ENCODE measurements at places on chromosomes 13 and 19.
A peak's percentile ranks its signal among the peaks of the same experiment; 100 is the strongest.

DNA sequence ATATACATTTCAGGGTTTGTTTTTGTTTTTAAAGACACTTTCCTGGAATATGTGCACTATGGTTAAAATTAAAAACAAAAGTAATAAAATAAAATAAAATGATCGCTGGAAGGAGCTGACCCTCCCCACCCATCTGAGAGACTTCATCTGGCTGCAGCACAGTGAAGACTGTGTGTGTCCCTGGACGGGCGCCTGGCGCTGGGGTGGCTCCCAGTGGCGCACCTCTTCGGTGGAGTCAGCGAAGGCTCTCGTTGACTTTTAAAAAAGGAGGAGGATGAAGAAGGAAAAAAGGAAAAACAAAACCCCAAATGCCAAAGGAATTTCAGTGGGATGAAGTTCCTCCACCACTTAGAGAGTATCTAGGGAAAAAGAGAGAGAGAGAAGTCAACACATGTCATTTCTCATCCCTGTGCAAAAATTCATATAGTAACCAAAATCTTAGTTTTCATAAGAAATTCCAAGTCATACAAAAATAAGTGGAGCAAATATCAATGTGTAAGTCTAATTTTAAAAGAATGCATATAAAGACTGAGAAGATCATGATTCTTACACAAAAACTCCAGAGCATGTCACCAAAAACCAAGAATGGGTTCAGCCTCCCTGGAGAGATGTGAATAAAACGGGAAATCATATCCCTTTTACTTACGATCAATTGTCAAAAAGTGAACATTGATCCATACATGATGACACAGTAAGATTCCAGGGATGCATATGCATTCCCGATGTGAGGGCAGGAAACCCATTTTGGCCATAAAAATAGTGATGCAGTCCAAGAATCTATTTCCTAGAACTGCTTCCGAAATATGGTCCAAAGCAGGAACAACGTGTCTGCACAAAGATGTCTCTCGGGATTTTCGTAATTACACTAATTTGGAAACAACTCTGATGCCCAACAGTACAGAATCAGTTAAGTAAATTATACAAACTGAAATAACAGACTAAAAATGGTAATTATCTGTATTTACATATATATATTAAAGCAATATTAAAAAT, 123.8 kb downstream of the STK24 start:
- peak; percentile 34 for DNase-seq

GRCh38 chr13:22090106-22090505, 419.2 kb downstream of the FGF9 start:
- no peak for DNase-seq

DNA sequence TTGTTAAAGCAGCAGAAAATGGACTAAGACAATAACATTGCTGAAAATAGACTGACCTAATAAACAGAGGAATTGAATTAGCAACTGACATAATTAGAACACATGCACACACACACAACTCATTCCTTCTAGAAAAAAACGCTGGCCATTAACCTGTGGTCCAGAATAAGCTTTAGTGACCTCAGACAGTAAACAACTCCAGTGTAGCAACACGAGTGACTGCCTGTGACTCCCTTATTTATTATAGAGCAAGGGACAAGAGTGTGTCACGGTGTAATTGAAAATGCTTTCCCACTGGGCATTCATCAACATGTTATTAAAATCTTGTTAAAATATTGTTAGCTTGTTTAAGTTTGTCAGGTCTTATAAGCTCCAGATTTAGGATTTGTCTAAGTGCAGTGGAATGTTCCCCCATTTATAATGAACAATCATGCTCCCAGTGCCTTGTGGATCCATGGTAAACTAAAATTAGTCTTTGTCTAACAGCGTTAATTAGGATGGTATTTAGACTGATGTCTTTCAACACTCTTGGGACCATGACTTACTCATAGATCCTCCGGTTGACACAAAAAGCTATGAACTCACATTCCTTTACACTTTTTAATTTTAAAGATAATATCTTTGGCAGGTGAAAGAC, 111.7 kb upstream of the IRS2 start:
- no peak for DNase-seq

GRCh38 chr19:12485052-12485416, 418 bp upstream of the ZNF709 start:
- no peak for DNase-seq

- peak; percentile 62 for DNase-seq
Measured at GRCh38 chr13:22801402-22802003, 379.3 kb upstream of the SGCG start.

- DNase-seq: no peak
Measured at GRCh38 chr19:18775586-18776287, 15.4 kb downstream of the COMP start.

DNA sequence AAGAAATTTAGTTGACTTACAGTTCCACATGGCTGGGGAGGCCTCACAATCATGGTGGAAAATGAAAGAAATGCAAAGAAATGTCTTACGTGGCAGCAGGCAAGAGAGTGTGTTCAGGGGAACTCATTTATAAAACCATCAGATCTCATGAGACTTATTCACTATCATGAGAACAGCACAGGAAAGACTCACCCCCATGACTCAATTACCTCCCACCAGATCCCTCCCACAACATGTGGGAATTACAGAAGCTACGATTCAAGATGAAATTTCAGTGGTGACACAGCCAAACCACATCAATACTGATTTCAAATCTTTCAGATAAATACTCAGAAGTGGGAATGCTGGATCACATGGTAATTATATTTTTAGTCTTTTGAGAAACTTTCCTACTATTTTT, 1357.9 kb downstream of the SLITRK5 start:
- DNase-seq: no peak

GRCh38 chr13:25329706-25330105, 28.3 kb downstream of the NUP58 start:
- no peak for DNase-seq

DNA sequence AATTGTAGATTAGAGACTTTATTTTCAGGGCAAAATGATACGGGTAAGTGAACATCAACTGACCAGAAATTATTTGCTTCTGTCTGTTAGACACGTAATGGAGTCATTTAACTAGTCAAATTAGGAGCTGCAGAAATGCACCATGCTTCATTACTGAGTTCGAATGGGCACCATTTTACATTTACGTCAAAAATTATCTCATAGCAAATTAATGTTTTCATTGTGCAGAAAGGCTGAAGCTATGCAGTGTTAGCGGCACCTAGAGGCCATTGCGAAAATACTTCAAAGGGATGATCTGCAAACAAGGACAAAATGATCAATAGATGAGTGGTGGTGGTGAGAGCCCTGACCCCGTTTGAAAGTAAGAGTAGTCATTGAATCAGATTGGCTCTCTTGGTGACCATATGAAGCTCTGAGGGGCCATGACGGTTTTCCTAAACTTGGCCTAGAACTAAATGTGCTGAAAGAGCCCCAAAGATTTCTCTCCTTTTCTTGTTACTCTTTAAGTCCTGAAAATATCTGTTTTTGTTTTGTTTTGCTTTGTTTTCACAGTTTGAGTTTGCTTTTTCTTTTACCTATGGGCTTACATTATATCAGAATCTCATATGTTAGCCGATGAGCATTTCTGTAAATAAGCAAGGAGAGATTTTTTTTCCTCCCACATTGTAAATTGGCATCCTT, 277.9 kb downstream of the ZNF536 start:
- DNase-seq: peak; percentile 91

GRCh38 chr19:50554212-50554611, 14.0 kb downstream of the LRRC4B start:
- no peak for DNase-seq

DNA sequence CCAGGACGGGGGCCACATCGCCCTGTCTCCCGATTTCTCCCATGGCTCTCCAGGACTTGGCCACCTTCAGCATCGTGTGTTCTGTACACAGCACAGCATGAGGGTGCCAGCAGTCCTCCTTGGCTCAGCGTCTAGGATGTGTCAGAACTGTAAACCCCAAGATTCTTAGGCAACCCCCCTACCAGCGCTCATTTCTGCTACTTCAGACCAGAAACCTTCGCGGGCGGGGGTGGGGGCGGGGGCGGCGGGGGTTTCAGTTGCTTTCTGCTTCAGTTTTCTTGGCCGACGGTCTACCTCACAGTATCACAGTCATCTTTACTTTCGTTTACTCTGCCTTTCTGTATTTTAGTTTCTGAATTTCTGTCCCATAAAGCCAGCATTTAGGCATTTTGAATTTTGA, 82.4 kb downstream of the GGACT start:
- no peak for DNase-seq

DNA sequence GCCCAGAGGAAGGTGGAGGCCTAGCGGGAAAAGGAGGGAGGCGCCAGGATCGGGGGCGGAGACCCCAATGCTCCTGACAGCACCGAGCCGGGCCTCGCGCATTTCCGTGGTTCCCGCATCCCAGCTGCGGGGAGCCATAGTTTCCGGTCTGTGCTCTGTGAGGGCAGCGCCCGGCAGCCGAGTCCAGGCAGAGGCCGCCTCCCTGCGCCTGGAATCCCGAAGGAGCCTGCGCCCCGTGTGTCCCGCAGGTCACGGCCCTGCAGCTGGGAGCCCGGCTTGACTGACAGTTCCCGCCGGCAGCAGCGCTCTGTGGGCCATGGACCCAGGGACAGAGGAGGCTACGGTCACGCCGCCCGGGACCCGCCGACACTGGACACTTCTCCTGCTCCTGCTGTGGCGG, 74.6 kb upstream of the C13orf46 start:
- DNase-seq: no peak

DNA sequence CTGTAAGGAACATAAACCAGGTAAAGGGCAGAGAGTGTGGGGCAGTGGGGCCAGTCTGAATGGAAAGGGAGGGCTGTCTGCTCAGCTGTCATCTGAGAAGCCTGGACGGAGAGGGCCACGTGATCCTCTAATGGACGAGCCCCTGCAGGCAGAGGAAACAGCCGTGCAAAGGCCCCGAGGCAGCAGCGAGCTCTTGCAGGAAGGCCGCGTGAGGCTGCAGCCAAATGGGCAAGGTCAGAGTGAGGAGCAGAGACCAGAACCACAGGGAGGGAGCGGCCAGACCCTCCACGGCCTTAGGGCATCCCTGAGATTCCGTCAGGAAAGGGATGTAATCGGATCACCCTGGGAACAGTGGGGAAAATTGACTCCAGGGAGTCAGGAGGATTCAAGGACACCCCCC, 4.4 kb downstream of the LILRB4 start:
- no peak for DNase-seq

- no peak for DNase-seq
Measured at GRCh38 chr19:33212436-33213172, 13.0 kb downstream of the SLC7A10 start.

DNA sequence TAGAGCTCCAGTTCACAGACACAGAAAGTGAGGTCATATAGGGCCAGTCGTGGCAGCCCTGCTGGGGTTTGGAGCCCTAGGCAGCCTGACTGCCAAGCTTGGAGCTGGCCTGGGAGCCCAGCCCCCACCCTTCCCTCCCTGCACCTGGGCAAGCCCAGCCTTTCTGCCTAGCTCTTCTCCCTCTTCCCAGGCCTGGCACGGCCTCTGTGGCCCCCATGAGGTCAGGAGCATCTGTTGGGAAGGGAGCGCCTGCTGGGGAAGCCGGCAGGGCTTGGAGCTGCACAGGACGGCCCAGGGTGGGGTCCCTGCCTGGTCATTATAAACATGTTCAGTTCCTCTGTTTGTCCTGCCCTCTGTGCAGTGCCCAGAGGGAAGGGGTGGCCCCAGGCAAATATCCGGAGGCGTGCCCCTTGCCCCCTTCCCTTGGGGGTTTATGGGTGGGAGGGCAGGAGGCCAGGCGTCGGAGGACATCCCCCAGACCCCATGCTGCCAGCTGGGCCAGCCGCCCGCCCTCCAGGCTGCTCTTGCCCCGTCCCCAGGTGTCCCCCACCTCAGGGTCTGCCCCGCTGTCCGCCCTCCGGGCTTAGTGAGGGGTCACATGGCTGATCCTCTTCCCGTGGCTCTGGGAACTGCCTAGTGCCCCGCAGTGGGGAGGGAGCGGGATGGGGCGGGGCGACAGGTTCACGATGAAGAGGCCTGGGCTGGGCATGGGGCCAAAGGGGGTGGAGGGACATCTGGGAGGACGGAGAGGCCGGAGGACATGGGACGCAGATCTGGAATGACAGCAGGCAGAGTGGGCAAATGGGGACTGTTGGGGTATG, 30.0 kb upstream of the NCCRP1 start:
- peak; percentile 46 for DNase-seq

DNA sequence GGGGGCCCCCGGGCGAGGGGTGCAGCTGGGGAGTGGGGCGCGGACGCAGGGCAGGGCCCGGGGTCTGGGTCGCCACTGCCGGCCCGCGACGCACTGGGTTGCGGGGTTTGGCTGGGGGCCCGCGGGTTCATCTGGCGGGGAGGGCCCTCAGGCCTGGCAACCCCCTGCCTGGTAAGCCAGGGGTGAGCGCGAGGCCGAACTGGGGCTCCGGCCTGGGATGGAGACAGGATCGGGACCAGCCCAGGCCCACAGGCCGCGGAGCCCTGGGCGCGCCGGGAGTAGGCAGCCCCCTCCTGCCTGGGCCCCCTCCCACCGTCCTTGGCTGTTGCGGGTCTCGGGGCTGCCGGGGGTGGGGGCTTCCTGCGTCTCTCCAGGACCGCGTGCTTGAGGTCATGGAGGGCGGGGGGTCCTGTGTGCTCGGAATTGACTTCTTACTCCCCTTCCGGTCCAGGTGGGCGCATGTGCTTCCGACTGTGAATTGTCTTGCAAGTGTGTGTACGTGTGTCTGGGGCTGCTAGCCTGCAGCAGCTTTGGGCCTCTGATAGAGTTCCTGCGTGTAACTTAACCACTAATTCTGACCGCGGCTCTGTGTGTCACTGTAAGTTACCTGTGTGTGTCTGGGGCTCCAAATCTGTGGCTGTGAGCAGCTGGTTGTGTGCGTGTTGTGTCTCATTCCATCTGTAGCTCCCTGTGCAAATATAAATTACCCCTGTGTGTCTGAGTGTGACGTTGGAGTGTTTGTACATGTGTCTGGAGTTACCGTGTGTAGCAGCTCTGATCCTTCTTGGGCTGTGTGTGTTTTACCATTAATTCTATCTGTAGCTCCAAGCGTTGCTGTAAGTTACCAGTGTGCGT, 751 bp downstream of the GRAMD1A start:
- peak; percentile 76 for DNase-seq

DNA sequence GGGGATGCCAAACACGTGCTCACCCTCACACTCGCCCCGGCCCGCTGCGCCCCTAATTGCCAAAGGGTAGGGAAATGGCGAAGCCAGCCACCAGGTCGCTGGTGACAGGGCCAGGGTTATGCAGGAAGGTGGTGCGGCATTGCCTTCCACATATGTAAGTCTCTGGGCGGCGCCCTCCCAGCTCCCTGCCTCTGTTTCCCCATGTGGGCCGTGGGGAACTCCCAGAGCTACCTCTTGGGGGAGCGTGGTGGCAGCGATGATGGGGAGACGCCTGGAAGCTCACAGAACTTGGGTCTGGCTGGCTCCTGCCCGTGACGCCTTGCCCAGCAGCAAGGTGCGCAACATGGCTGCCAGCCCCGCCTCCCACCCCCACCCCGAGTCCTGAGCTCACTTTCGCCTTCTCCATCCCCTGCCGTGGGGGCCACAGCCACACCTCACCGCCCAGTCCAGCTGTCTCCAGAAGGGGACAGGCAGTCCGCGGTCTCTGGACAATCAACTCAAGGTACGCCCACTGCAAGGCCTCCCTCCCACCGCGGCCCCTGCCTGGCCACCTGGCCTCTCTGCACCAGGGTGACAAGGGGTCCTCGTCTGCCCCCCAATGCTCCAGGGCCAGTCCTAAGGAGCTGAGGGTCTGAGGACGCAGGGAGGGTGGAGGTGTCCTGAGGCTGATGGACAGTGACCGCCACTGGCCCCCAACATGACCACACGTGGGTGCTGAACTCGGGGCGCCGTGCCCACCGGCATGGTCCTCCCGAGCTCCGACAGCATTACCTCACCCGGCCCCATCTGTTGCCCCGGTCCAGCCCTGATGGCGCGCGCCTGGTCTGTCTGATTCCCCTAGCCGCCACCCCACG, 6.6 kb downstream of the C19orf25 start:
- DNase-seq: no peak
